ENCODE measurements at places on chromosomes 5 and 9.

- no peak for DNase-seq
Observed at GRCh38 chr9:5586391-5586802, 42.5 kb upstream of the RIC1 start.

- DNase-seq = peak; percentile 48
Observed at GRCh38 chr9:95206143-95206542, 111.4 kb downstream of the FANCC start.

- no peak for DNase-seq
Observed at GRCh38 chr9:75715360-75715759, 175.1 kb upstream of the PCSK5 start.

- no peak for DNase-seq
Observed at GRCh38 chr9:73152953-73153352, 1.3 kb downstream of the ANXA1 start.

All from NCI-H524 (cell line).